ENCODE measurements at places on chromosomes 1 and 21.
A peak's percentile ranks its signal among the peaks of the same experiment; 100 is the strongest.

DNA sequence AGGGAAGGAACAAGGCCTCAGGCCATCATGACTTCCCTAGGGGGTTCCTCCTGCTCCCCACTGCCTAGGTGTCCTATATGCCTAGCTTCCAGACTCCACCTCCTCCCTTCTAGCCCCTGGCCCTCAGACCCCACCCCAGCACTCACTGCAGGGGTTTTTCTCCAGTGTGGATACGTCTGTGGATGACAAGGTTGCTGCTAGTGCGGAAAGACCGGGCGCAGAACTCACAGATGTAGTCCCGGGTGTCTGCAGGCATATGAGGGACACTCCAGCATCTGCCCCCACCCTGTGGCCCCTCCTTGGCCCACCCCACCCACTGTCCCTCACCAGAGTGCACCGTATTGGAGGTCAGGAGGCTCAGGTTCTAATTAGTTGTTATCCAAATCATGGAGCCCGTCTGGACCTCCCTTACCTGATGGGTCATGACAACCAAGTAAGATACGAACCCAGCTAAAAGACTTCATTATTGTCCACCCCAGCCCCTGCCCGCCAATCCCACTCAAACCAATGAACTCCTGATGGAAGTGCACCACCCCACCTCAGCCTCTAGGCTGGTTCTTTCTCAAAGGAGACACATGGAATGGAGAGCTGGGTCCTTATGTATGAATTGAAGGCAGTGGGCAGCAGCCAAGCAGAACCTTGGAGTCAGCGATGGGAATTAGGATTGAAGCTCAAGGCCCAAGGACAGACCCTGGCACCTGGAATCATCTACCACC, 8.2 kb downstream of the ZNF692 start:
- no peak for DNase-seq

- DNase-seq = peak; percentile 82
Observed at GRCh38 chr1:32448773-32449456, 16.0 kb upstream of the ZBTB8B start.

- DNase-seq = no peak
Observed at GRCh38 chr1:36968730-36969129, 65.6 kb downstream of the GRIK3 start.

DNA sequence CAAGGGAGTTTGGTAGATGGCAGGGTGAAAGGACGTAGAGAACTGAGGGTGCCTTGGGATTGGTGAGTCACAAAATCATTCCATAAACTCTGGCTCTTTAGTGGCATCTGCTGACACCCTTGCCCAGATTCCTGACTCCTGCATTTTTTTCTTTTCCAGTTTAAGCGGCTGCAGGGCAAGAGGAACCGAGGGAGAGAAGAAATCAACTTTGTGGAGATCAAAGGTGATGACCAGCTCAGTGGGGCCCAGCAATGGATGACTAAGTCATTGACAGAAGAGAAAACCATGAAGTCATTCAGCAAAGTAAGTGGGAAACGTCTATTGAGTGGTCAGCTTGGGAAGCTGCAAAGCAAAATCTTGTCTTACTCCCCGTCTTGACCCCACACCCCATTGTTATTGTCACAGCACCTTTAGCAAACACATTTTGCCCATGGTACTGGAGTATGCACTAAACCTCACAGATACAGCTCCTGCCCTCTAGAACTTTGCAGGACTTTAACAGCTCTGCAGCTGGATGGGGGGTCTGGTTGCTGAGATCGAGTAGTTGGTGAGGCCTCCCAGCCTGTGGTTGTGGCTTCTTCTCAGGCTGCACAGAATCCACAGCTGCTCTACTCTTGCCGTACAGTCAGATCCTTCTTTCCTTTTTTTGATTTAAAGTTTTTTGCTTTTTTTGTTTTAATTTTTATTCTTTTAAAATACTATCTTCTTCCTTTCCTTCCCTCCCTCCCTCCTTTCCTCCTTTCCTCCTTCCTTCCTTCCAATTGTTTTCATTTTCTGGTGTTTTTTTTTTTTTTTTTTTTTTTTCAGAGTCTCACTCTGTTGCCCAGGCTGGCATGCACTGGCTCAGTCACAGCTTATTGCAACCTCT, 21.9 kb downstream of the SH2D2A start:
- no peak for DNase-seq

DNA sequence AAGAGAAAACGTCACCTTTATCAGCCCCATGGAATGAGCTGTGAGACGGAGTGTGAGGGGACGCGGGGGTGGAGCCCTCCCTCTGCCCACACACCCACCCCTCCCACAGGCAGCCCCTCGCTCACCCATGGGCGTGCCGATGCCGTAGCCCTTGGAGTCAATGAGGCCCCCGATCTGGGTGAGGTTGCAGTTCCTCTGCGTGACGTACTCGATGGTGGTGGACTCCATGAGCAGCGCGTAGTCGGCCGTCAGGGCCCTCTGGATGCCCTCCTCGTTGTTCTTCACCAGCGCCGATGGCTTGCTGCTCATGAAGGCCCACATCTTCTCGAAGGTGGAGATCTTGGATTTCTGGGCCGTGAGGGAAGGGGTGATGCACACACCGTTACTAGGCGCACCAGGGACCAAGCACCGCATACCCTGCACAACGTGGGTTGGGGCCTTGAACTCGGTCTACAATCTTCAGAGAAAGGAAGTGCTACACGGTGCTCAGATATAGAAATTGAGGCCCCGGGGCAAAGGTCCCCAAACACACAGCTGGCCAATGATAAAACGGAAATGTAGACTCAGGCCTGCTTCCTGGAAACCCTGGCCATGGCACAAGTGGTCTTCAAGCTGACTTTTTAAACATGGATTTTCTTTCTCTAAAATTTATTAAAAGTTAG, 228.2 kb downstream of the GRIK3 start:
- no peak for DNase-seq

DNA sequence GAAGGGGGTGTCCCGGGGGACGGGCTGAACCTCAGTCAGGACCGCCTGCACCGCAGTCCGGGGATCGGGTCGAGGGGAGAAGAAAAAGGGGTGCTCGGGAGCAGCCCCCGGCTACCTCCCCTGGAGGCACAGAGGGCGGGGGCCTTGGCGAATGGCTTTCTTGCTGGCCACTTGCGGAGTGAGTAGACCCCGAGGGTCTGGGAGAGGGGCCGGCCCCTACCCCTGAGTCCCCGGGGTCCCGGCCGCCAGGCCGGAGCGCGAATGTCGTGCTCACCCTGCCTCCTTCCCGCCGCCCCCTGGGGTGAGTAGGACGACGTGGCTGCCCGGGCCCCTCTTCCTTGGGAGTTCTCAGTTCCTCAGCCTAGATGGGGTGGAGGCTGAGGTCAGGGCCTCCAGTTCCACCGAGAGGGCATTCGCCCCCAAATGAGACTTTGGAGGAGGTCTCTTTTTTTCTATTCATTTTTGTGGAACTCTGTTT, 113.0 kb downstream of the OSBPL9 start:
- peak; percentile 67 for DNase-seq

- DNase-seq = no peak
Observed at GRCh38 chr1:210328032-210328745, 513 bp upstream of the HHAT start.

GRCh38 chr21:46394595-46395104, 64.0 kb upstream of the DIP2A start:
- DNase-seq = no peak

GRCh38 chr1:58345215-58346035, 201.1 kb downstream of the OMA1 start:
- DNase-seq = peak; percentile 33

- DNase-seq = no peak
Observed at GRCh38 chr1:47712596-47713299, 274.9 kb downstream of the FOXD2 start.

DNA sequence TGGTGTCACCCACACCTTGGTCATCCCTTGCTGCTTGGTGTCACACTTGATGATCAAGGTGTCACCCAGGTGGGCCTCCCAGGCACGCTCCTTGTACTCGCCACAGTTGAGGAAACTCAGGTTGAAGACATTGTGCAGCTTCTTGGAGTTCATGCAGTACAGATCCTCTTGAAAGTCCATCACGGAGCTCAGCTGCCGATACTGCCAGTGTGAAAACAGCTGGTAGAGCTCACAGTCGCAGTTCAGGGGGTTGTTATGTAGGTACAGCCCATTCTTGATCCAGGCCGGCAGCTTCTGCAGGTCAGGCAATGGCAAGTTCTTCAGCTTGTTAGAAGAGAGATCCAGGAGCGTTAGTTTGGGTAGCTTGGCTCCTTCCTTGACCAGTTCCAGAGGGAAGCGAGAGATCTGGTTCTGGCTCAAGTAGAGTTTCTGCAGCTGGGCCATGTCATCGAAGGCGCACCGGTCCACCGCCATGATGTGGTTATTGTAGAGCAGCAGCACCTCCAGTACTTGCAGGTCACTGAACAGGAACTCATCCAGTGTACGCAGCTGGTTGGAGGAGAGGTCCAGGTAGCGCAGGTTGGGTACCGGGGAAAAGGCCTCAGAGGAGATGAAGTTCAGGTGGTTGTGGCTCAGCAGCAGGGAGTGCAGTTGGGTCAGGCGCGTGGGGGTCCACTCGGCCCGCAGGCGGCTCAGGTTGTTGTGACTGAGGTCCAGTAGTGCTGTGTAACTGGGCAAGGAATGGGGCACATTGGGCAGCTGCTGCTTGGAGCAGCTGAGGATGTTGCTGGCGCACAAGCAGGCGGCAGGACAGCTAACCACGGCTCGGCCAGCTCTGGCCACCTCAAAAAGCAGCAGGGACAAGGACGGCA, 1.3 kb downstream of the AMIGO1 start:
- no peak for DNase-seq

DNA sequence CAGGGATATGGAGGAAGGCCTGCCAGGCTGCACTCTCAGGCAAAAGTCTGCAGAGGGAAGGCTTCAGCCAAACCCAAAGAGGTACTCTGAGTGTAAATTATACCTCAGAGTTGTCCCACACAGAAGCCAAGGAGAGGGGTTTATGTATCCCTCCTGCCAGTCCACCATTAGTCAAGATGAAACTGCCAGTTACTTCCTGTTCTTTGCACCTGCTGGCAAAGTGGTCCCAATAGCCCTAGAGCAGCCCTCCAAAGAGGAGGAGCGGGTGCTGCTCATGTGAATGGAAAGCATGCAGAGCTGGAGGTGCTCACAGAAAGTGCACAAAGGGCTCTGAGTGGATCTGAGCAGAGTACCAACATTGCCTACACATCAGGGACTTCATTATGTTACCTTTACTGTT, 37.1 kb upstream of the MCOLN3 start:
- DNase-seq = peak; percentile 41

DNA sequence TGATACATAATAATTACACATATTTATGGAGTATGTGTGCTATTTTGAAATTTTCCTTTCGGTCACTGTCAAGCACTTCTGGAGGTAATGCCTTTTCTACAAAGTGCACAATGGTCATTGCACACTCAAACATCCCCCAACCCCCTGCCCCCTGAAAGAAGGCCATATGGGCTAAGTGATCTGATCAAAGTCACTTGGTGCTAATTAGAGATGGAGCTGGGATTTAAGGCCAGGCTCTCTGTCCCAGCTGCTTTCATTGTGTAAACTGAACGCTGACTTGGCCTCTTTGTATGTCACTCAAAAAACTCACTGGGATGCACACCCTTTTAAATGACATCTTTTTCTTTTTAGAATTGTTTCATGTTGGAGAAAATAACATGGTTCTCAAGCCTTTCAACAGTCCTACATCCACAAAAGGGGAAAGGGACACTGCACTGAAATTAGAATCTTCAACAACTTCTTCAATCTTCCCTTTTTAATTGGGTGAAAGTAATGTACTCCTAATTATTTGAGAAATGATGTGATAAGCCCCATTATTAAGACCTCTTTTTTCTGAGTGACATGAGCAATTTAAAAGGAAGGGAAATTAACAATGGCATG, 149.2 kb downstream of the ST6GALNAC5 start:
- DNase-seq = no peak

DNA sequence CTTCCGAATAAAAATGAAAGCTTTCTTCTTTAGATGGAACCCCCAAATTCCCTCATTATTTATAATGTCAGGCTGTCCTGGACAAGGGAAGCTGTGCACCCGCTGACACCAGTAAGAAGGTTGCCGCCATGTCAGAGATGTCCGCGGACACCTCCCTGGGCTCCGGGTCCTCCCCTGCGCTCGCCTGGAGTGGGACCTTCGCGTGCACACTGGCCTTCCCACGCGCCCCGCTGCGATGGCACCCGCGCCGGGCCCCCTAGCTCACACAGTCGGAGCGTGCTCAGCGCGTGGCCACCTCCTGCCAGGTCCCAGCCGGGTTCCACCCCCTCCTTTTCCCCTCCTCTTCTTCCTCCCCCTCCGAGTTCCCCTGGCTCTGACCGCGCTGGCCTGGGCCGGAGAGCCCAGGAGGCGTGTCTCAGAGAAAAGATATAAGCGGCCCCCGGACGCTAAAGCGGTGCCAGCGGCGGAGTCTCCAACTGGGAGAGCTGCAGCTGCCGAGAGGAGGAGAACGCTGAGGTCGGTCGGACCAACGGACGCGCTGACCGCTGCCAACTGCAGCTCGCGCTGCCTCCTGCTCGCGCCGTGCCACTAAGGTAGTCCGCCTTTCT, at the start of gene G0S2:
Gene G0S2, plus strand, starts transcription at position 456 of the 608 bp plus-strand sequence. CDS start 273 bp downstream, outside the sequence.
- DNase-seq = no peak

- no peak for DNase-seq
Observed at GRCh38 chr1:183199304-183199703, 13.2 kb downstream of the LAMC2 start.

- no peak for DNase-seq
Observed at GRCh38 chr1:228279011-228279721, 71.3 kb downstream of the OBSCN start.

DNA sequence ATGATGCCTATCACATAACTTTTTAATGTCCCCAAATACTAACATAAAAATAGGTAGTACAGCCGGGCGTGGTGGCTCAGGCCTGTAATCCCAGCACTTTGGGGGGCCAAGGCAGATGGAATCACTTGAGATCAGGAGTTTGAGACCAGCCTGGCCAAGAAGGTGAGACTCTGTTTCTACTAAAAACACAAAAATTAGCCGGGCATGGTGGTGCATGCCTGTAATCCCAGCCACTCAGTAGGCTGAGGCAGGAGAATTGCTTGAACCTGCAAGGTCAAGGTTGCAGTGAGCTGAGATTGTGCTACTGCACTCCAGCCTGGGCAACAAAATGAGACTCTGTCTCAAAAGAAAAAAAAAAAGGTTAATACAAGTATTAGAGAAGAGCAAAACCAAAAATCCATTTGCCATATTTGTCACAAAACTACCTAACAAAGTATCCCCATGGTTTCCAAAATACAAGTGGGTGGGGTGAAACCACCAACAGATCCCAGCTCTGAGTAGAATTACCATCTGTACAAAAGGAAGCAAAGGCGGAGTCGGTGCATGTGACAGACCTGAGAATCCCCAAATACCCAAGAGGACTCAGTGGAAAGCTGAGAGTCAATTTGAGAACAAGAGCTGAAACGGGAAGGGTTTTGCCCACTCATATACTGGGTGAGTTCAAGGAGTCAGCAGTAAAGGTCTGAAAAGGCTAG, 113.2 kb downstream of the TOMM20 start:
- DNase-seq = no peak

Data from Karpas-422 (cell line).